Activated T-cell treated with anti-CD3 and anti-CD28 coated beads for 24 hours (primary cell): ENCODE measurements at places on chromosomes 7 and 10.

GRCh38 chr10:70650718-70651117 is 21.6 kb upstream of the ADAMTS14 start:
- DNase-seq, result no peak

DNA sequence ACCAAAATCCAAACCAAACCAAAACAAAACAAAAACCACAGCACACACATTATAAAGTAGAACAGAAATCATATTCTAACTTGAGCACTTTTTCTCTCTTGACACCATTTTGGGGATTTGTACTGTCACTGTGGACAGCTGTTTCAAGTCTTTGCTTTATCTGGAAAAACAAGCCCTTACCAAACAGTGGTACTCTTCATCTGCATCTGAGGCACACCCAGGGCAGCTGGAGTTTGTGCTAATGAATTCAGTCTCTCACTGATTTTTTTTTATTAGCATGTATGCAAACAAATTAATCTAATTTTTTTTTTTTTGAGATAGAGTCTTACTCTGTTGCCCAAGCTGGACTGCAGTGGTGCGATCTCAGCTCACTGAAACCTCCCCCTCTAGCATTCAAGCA is 171.4 kb downstream of the RAPGEF5 start:
- no peak for DNase-seq

- DNase-seq, result no peak
Observed at GRCh38 chr7:124801330-124801895, 35.8 kb upstream of the GPR37 start.

- no peak for DNase-seq
Observed at GRCh38 chr10:129442866-129443265, 24.2 kb upstream of the MGMT start.

DNA sequence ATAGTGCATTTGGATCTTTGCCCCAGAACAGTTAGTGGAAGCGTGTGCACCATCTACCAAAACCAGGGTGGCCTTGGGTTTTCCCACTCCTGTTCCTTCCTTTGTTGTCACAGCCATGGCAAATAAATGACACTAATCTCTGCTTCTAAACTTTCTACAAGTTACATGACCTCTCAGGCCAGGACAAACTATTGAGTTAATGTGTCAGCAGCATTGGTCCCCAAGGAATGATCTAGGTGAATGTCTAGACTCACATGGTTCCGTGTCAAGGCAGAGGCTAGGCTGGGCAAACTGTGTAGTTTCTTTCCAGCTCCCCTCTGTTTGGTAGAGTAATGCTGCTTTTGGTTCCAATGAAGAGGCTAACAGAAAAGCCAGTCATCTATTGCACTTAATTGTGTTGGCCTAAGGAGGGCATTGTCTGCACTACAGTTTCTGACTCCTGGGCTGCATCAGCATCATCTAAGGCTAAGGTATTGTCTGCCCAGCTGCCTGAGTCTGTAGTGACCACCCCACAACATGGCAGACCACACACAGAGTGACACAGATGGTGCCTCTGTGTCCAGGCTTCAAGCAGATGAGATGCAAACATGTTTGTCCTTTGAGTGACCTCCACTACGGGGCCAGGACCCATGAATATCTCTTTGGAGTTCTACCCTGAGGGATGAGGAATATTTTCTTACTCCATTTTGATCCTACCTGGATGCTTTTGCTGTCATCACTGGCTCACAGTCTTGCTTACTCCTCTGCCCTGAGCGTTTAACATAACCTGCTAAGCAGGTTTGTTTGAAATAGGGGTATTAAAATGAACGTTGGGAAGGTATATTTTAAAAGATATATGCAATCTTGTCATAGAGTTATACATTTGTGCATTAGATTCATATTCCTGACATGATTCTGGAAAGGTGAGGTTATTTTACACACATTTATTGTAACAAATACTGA is 1.7 kb downstream of the CYP3A4 start:
- DNase-seq, result no peak

DNA sequence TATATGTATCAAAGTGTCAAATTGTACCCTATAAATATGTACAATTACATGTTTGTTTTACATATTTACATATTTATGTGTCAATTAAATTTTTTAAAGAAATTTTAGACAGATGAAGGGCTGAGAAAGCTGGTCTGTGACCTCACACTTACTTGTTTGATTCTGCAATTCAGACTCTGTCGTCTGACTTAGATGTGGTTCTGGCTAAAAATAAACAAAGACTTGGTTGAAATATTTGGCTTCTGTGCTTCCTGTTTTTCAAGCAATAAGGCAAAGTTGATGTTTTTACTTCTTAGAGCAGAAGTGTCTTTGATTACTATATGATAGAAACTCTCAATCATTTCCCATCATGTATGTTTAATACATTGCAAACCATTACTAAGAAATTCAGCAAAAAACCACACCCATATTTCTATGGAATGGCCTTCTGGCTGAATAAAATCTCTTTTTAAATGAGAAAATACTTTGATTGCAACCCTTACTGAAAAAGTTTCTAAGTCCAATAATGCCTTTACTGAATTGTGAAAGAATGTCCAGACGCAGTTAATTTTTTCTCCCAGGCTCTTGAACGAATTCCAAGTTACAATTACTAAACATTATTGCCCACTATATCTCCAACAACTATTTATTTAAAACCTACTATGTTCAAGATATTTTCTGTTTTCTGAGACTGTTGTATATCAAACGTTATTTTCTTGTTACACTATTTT is 59.5 kb upstream of the PRKG1 start:
- no peak for DNase-seq

DNA sequence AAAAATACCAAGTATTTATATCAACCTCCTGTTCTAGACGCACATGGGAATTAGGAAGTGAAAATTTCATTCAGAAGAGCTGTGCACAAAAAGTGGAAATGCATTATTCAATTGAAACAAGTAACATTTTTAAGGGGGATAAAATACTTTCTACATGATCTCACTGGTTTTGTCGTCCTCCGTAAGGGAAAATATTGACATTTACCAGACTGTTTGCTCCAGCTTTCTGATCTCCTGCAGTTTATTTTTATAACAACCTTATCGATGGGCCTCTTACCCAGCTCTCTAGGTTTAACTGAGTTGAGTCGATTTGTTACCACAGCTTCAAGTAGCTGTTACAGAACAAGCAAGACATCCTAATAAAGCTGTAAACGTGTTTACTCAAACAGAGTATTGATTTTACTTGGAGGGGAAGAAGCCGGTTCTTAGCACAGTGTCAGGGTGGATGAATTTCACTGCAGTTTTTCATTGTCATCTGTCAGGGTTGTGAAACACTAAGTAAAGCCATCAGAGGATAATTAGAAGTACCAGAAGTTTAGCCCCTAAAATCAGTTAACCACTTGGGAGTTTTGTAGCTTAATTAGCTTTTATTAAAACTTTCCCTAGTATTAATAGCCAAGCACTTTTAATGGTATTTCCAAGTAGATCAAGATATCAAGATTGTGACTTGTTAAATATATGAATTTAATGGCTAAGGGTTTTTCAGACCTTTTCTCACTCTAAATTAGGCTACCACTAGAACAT is 142.6 kb upstream of the KAT6B start:
- DNase-seq, result no peak

DNA sequence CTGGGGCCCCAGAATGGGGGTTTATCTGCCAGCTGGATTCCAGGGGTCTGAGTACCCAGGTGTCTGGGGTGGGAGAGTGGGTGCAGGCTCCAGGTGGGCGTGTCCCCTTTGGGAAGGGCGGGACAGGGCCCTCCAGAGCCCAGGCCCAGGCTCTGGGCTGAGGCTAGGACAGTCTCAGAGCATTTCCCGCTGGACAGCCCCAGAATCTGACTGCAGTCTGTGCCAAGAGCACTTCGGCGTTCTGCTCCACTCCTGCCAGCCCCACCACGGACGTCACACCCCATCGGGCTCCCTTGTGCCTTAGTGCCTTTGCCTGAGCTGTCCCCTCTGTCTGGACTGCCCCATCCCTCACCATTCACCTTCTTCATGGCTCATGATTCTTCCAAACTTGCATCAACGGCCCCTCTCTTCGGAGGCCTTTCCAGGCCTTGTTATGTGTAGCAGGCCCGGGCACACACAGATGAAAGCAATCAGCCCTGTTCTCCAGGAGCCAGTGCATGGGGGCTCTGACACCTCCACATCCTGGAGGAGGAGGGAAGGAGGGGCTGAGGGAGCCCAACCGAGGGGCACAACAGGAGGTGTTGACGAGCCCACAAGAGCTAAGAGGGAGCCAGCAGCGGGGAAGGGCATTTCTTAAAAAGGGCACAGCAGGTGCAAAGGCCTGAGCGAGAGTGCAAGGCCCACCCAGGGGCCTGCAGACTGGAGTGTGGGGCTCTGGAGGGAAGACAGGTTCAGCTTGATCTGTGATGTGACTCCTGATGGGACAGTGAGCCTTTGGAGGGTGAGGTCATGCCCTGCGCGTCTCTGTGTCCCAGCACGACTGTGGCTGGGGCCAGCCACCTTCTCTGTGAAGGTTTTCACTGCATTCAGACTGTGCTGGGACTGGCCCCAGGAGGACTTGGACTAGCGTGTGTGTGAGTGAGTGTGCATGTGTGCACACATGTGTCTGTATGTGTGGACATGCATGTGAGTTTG is 41.7 kb downstream of the GTF2IRD1 start:
- DNase-seq, result no peak

- DNase-seq, result no peak
Observed at GRCh38 chr7:23226844-23227450, 19.6 kb upstream of the GPNMB start.

DNA sequence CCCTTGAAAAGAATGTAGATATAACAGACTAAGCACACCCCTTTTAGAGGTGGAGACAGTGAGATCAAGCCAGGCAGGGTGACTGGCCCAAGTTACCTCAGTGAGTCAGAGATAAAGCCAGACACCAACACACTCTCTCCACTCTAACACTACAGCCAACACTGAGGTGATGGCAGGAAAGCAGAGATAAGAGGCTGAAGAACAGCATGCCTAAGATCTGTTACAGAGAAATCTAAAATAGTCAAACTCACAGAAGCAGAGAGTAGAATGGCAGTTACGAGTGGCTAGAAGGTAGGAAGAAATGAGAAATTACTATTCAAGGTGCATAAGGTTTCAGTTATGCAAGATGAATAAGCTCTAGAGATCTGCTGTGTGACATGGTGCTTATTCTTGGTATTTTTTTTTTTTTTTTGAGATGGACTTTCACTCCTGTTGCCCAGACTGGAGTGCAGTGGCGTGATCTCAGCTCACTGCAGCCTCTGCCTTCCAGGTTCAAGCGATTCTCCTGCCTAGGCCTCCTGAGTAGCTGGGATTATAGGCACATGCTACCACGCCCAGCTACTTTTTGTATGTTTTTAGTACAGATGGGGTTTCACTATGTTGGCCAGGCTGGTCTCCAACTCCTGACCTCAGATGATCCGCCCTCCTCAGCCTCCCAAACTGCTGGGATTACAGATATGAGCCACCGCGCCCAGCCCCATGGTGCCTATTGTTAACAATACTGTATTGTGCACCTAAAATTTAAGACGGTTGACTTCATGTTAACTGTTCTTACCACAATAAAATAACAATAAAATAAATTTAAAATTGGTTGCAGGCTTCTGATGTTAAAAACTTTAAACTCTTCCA is 28.7 kb downstream of the ICA1 start:
- DNase-seq, result no peak

GRCh38 chr7:2105917-2106316 is 126.8 kb downstream of the MAD1L1 start:
- DNase-seq, result no peak

DNA sequence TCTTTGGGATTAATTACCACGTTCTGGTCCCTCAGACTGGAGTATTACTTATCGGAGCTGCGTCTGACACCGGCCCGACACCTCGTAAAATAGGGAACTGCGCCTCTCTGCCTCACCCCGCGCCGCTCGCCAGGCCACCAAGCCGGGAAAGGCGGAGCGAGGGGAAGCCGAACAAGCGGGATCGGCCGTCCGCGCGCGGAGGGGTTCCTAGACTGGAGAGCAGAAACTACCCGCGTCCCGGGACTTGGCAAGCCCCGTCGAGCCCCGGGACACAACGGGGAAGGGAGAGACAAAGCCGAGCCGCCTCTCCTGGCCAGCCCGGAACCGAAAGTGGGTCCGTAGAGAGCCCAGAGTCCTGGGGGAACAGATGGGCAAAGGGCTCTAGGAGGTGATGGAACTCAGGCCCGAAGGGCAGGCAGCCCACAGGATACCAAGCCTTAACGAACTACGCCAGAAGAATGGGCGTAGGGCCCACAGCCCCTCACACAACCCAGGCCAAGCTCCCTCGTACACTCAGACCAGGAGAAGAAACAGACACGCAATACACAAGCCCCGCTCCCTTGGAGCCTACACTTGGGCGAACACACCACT is 6.5 kb downstream of the LBX1 start:
- DNase-seq, result no peak

- no peak for DNase-seq
Observed at GRCh38 chr10:49313501-49314070, 14.6 kb downstream of the C10orf71 start.

GRCh38 chr7:130384371-130384801 is 4.1 kb downstream of the CPA1 start:
- no peak for DNase-seq

DNA sequence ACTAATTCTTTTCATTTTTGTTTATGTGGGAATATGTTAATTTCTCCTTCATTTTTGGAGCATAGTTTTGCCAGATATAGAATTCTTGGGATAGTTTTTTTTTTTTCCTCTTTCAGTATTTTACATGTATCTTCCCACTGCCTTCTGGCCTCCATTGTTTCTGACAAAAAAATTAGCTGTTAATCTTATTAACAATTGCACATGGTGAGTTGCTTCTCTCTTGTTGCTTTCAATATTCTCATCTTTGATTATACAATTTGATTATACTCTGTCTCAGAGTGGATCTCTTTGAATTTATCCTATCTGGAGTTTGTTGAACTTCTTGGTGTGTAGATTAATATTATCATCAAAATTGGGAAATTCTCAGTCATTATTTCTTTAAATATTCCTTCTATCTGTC is 41.4 kb upstream of the HABP2 start:
- no peak for DNase-seq

DNA sequence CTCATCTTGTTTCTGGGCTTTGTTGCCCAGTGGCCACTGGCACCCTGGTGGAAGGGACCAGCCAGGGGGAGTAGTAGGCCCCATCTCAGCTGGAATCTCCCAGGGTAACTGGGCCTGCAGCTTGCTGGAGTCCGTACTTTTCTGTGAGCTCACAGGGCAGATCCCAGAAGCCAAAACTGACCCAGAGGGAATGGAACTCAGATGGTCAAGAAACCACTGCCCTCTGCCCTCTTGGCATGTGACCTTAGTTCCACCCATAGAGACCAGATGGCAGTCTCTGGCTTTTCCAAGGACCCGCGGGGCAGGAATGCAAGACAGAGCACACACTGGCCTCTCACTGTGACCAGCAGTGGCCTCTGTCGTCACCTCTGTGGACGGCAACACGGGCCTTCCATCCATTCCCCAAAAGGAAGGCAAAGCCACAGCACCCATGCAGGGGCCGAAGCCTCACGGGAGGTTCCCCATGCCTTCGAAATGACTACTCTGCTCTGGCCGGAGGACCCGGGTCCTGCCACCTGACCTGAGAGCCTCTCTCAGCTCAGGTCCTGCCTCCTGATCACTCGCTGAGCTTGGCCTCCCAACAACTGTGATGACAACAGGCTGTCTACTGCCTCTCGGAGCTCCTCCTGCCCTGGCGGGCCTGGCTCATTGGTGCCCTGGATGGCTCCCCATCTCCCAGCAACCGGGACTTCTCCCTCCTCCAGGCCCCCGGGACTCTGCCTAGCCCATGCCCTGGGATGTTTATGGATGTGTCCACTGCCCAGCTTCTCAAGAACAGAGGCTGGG is 29.9 kb downstream of the MYL10 start:
- no peak for DNase-seq
